Activated T-cell treated with anti-CD3 and anti-CD28 coated beads for 24 hours (primary cell): ENCODE measurements at places on chromosomes 11 and 22.

GRCh38 chr11:19846654-19847305 is 134.1 kb downstream of the NAV2 start:
- DNase-seq: no peak

GRCh38 chr11:134272381-134273316 is 3.5 kb upstream of the GLB1L3 start:
- DNase-seq: no peak

- no peak for DNase-seq
Observed at GRCh38 chr11:73426219-73426850, 50.1 kb downstream of the RELT start.

- DNase-seq: no peak
Observed at GRCh38 chr11:102323542-102324251, 6.4 kb downstream of the BIRC3 start.

GRCh38 chr11:74687237-74688023 is 43.8 kb downstream of the CHRDL2 start:
- DNase-seq: no peak

- DNase-seq: no peak
Observed at GRCh38 chr11:134405841-134406240, 6.2 kb downstream of the B3GAT1 start.

- no peak for DNase-seq
Observed at GRCh38 chr11:74574563-74574962, 17.8 kb upstream of the POLD3 start.

- no peak for DNase-seq
Observed at GRCh38 chr11:128763224-128763623, 69.4 kb downstream of the FLI1 start.

DNA sequence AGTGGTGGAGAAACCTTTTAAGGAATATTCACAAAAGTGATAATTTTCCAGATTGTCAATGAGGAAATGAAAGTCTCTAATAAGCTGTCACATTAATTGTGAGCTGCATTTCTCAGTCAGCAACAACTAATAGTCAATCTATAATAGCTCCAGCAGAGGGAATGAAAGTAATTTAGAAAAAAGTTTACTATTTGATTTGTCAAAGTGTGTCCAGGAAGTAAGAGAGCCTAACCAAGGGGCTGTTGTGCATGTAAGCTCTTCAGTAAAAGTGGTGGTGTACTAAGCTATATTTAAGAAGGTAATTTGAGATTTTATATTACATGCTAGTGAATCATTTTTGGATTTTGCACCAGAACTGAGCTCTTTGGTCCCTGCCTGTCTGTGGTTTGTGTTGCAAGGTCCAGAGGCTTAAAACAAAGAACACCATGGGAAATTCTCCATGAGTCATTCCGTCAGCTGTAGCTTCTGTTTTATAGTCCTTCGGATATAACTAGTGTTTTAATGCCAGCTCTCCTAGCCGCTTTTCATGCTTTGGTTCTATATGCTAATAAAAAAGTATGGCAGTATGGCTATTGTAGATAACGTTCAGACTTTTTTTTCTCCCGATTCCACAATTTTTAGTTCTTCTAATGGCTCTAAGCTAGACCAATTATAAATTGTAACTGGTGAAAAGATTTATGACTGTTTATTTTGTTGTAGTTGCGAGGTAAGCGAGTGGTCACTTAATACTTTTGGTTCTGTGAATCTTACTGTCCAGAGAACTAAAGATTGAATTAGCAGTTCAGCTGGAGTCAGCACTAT is 64.6 kb downstream of the ARHGEF12 start:
- no peak for DNase-seq

GRCh38 chr22:30664798-30665197 is 2.9 kb downstream of the DUSP18 start:
- no peak for DNase-seq

DNA sequence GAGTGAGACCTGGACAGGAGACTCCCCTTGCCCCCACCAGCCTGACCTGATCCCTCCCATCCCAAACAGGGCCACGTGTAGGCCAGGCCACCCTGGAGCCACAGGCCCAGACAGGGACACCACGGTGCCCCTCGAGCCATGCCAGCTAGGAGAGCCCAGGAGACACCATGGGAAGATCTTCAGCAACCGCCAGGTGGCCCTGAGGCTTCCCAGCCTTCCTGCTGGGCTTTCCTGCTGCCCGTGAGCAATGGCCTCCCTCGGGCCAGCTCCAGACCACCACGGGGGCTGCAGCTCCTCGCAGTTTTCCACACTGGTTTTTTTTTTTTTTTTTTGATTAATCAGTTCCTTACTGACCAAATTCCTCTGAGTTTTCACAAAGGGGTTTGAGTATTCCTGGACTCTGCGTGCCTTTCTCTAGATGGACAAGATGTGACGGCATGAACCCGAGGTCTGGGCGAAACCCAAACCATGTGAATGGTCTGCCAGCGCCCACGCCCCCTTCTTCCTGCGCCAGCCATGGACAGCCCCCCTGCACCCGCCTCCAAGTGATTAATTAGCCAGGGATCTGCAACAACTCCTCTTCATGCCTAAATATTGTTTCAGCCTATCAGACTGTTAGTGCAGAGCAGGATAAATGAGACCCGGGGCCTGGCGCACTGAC is 40.9 kb downstream of the TBX1 start:
- DNase-seq: no peak

DNA sequence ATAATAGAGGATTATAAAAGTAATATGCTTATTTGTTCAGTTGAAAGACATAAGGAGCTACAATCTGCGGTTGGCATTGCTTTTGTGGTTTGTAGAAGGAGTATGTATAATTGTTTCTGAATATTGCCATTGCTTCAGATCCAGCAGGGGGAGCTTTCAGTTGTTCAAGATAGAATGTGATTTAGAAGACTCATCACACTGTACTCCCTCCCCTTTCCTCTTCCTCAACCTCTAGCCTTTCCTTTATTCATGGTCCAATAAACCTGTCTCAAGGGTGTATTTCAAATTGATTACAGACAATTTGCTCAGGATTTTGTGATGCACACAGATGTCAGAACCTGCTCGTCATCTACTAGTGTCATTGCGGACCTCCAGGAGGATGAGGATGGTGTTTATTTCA is 9.8 kb downstream of the PRMT3 start:
- no peak for DNase-seq

GRCh38 chr11:131601586-131601985 is 231.2 kb downstream of the NTM start:
- no peak for DNase-seq

DNA sequence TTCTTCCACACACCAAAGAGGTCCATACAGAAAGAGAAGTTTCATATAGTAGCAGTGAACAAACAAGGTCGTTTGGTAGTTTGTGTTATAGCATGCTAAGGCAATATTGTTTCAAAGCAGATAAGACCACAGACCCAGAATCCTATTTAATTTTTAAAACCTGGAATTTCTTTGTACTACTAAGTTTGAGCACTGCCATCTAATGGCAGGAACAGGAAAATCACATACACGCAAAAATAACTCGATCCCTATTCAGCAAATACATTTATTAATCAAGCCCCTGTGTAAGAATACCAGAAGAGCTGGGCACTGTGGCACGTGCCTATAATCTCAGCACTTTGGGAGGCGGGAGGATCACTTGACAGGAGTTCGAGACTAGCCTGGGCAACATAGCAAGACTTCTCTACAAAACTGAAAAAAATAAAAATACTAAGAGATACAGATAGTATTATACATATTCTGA is 2.9 kb upstream of the BTBD10 start:
- no peak for DNase-seq

DNA sequence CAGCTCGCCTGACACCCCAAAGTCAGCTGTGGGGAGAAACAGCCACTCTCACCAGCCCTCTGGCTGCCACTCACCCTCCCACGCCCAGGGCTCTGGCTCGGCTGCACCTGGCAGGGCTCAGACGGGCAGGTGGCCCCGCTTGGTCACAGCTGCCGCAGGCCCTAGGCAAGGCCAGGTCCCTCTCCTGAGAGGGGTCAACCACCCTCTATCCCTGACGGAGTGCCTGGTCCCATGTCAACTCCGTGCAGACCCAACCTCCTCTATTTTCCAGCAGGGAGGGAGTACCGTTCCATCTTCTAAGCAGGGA is 1.9 kb downstream of the MAP4K2 start:
- no peak for DNase-seq

DNA sequence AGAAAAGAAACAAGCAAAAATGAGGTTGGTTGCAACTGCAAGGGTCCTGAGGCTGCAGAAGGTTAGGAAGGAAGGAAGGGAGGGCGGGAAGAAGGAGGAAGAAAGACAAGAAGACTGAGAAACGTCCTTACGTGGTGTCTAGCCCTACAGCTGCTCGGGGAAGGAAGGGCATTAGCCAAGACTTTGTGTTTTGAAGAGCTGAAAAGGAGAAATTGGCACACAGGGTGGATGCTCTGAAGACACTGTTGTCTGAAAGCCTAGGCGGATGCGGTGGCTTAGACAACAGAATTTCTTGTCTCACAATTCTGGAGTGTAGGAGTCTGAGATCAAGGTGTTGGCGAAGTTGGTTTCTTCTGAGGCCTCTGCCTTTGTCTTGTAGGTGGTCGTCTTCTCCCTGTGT is 60.7 kb downstream of the MCM5 start:
- no peak for DNase-seq

- no peak for DNase-seq
Observed at GRCh38 chr11:96178887-96179279, 164.1 kb downstream of the MAML2 start.

- DNase-seq: no peak
Observed at GRCh38 chr11:92642177-92642931, 327.1 kb upstream of the MTNR1B start.

GRCh38 chr11:116282481-116282880 is 490.3 kb downstream of the BUD13 start:
- no peak for DNase-seq

- no peak for DNase-seq
Observed at GRCh38 chr11:111423250-111423615, 44.2 kb upstream of the POU2AF1 start.

- no peak for DNase-seq
Observed at GRCh38 chr11:33742249-33742851, 6.1 kb upstream of the CD59 start.

- DNase-seq: no peak
Observed at GRCh38 chr11:64663656-64664055, 59.3 kb downstream of the NRXN2 start.

GRCh38 chr11:86551288-86552092 is 120.9 kb downstream of the ME3 start:
- DNase-seq: no peak

DNA sequence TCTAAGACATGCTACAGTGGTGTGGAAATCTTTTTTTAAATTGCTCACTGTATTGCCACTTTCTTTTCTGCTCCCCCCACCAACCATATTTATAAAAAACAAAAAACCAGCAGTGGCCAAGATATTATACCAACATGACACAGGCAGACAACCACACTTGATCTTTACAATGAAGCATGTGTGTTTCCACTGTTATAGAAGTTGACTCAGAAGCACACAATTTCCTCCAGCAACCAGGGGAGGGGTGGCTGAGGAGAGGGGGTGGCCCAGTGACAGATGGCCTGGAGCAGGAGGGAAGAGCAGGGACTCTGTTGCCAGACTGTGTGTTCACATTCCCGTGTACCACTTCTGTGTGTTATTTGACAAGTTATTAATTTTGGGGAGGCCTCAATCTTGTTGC is 14.8 kb downstream of the CD59 start:
- no peak for DNase-seq

DNA sequence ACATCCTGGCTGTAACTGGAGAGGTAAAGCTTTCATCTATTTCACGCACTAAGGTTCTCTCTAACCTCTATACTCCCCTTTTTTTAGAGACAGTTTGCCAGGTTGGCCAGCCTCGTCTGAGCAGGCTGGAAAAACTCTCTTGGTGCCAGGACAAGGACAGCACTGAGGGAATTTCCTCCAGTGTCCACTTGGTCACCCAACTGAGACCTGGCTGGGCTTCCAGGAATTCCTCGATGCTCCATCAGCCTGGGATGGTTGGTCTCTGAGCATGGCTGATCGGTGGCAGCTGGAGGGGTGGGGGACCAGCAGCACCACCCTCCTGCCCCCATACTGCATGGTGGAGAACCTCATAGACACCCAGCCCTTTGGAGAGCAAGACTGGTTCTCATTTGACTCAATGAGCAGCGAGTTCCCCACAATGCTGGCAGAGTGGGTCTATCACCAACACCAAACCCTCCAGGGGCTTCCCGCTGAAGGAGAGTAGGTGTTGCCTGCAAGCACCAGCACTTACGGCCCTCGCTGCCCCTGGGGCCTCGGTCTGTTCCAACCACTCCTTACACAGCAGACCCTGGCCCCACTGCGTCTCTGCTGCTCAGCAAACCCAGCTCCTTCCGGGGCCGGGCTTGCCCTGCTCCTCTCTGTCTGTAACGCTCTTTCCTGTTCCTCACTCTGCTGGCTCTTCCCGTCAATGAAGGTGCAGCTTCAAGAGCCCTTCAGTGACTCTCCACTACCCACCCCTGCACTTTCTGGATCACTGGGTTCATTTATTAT is 122.2 kb downstream of the ST3GAL4 start:
- DNase-seq: no peak

- DNase-seq: no peak
Observed at GRCh38 chr11:133712051-133712560, 133.2 kb downstream of the SPATA19 start.

DNA sequence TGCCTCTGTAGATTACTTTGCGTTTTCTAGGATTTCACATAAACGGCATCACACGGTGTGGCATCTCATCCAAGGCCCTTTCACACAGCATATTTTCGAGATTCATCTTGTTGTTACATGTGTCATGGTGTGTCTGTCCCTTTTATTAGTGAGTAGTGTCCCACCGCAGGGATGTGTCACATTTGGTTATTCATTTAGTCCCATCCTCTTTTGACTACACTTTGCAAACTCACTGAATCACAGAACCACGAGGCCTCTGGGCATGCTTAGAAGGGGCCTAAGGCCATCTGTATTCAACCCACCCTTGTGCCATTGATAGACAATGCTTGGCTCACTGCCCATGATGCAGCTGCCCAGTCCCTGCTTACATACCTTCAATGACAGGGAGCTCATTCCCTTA is 4.2 kb upstream of the RAC2 start:
- DNase-seq: no peak

GRCh38 chr11:11074686-11075335 is 217.0 kb upstream of the ZBED5 start:
- DNase-seq: no peak

GRCh38 chr11:72578566-72578965 is 95.7 kb downstream of the PDE2A start:
- no peak for DNase-seq
